ENCODE measurements at places on chromosomes 12 and 14.
A peak's percentile ranks its signal among the peaks of the same experiment; 100 is the strongest.

DNA sequence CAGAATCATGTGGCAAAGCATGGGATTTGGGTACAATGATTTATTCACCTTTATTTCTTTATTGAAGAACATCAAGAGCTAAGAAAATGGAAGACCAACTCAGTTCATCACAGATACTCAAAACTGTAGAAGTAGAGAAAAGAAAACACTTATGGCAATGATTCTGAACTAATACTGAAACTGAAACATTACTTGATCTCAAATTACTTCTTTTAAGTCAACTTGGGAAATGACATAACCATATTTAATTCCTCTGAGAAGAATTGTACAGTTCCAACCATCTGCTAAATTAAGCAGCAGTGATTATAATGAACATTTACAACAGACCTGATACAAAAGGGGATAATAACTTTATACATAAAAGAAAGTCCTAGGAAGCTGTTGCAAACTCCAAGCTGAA lies 466.5 kb downstream of the TMTC2 start:
- no peak for DNase-seq

DNA sequence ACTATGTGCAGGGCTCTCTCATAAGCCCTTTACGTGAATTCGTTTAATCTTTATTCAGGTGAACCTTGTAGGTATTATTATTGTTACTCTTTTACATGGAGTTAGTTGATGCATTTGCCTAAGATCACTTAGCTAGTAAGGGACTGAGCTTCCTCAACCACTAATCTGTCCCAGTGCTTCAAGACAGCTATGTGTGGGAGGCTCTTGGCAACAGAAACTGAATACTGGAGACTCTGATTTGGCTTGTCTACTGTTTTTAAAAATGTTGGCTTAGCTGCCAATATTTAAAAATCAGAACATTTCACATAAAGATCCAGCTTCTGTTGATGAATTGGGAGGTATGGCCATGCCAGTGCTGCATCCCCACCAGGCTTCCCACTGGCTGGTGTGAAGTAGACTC lies 6.8 kb downstream of the KNTC1 start:
- DNase-seq, result no peak

DNA sequence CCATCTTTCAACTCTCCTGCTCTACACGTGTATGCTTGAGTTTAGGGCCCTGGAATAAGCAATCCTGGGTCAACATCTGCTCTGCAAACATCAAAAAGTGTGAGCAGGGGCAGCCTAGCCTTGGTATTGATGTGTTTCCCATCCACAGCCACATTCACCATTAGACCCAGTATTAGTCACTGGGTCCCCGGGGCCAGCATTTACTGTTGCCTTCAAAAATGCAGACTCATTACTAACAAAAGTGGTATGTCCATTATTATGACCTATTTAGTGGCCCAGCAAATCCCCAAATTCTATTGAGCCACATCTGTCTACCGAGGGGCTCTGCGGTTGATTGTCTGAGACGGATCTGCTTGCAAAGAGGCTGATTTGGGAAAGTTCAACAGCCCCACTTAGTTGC lies 661.8 kb downstream of the DIO2 start:
- DNase-seq, result no peak

DNA sequence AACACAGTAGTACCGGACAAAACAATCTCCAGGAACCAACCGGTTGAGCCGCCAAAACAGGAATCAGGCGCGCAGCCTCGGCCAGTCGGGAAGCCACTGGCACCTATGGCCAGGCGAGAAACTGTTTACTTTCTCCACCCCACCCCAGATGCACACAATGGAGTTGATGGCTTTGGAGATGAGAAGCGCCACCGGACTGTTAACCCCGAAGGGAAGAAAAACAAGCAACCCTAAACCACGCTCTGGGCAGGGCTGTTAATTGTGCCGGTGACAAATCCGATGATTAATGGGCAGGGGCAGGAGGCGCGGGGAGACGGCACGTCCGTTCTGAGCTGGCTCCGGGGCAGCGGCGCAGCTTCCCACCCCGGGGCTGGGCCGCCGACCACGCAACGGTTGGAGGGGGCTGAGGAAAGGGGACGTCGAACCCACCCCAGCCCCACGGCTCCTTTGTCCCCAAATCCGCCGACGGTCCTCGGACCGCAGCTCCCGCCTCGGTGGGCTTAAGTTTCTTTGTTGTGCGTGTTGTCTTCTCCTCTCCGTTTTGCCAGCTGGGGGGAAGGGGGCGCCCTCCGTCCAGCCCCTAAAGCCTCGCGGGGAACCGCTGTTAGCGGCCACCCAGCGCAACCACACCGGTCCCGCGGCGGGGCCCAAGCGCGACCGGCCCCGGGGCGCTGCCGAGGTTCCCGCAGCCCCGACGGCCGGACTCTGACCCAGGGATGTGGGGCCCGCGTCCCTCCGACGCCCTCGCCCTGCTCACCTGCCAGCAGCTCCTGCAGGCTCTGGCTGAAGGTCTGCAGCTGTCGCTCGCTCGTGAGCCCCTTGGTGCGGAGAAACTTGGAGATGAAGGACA lies 790 bp downstream of the BTG1 start:
- peak; percentile 64 for DNase-seq

- no peak for DNase-seq
Measured at GRCh38 chr14:69845787-69846186, 33.4 kb upstream of the SMOC1 start.

- DNase-seq, result peak; percentile 78
Measured at GRCh38 chr14:77641534-77642341, 25.3 kb upstream of the SPTLC2 start.

- peak; percentile 83 for DNase-seq
Measured at GRCh38 chr12:102376181-102376747, 104.1 kb downstream of the IGF1 start.

DNA sequence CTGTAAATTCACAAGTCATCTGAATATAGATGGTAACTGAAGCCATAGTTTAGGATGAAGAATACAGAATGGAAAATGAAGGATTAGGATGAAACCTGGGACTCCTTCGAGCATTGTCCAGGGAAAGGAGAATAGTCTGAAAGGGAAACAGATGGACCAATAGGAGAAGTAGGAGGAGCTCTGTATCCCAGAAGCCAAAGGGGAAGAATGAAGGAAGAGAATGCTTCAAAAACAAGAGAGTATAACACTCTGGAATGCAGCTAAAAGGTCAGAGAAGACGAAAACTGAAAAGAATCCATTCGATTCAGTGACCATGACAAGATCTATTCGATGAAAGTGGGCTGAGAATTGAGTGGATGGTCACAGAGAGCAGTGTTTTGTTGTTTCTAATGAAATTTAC lies 1.0 kb downstream of the GMFB start:
- DNase-seq, result peak; percentile 20
